ENCODE measurements at places on chromosomes 7 and 10.

- DNase-seq: no peak
Observed at GRCh38 chr7:72187179-72187578, 225.0 kb downstream of the CALN1 start.

GRCh38 chr7:105779856-105780780 lies 96.3 kb downstream of the ATXN7L1 start:
- no peak for DNase-seq

GRCh38 chr7:140060788-140061606 lies 1.8 kb downstream of the PARP12 start:
- DNase-seq: no peak

DNA sequence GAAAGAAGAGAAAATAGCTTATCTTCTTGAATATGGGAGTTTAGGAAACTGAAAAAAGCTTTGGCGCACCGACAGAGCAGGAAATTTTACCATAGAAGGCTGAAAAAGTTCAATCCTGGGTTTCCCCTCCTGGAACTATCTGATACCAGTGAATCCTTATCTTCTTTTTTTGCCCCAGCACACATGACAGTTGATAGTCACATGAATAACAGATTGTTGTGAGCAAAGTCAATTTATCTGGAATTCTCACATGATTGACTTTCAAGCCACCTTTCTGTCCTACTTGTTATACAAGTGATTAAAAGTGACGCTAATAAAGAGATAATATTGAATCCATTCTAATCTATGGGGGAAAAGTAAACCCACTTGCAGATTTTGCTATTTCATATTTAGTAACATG lies 365.8 kb upstream of the NPVF start:
- no peak for DNase-seq

DNA sequence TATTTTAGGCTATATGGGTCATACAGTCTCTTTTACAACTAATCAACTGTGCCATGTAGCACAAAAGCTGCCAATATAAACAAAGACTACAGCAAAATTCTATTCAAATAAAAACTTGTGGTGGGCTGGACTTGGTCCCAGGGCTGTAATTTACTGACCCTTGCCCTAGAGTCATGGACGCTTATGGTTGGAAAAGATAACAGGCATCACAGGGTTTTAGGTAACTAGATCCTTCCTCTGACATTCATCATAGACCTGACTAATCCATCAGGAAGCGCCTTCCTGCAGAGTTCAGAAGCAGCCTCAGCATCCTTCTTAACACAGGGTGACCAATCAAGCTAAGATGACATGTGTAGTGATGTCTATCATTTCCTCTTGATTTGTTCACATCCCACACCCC lies 40.2 kb upstream of the GPAM start:
- no peak for DNase-seq

GRCh38 chr10:111370101-111370500 lies 293.3 kb downstream of the ADRA2A start:
- DNase-seq: no peak

DNA sequence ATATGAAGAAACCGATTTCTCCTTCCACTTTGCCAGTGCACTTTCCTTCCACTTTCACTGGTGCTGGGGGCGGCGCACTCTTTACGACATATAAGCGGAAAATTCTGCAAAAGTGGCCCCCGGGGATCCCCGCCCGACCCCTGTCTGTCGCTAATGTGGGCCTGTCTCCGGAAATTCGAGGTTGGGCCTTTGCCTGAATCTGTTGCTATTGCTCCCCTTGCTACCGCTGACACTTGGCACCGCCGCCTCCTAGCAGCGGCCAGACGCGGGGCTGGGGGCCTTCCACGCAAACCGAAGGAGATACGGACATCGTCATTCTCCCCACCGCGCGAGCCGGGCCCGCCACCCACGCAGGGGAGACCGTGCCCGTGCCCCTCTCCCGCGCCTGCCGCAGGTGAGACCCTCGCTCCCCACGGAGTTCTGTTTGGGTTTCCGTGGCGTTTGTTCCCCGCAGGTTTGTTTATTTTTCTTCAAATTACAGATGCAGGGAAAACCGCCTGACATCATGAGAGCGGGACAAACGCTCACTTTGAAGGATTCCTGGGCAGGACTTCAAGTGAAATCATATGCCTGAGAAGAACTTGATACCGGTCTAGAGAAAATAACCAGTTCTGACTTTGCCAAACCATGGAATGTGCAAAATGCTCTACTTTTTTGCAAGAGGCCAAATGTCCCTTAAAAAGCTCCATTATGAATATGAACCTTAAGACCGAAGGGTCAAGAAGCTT lies 5.0 kb downstream of the TWIST1 start:
- no peak for DNase-seq

- DNase-seq: no peak
Observed at GRCh38 chr10:63430091-63430998, 35.4 kb downstream of the JMJD1C start.

- no peak for DNase-seq
Observed at GRCh38 chr10:123287594-123288247, 133.5 kb downstream of the BUB3 start.

DNA sequence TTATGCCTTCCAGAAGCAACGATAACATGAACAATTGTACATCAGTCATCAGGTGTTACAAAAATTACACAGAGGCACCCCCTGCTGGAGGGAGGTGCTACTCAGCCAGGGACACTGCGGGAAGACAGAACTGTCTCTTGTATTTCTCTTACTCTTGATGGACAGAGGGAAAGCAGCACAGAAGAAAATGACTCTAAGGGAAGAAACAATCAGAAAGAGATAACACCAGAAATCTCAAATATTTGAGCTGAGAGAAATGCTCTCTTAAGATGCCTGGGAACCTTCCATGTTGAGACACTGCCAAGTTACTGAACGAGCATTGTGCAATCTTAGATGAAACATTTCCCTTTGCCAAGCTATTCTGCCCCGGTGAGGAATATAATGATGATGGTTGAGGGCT lies 227.6 kb upstream of the NPSR1 start:
- DNase-seq: no peak

- DNase-seq: no peak
Observed at GRCh38 chr7:37230221-37230620, 218.4 kb downstream of the ELMO1 start.

DNA sequence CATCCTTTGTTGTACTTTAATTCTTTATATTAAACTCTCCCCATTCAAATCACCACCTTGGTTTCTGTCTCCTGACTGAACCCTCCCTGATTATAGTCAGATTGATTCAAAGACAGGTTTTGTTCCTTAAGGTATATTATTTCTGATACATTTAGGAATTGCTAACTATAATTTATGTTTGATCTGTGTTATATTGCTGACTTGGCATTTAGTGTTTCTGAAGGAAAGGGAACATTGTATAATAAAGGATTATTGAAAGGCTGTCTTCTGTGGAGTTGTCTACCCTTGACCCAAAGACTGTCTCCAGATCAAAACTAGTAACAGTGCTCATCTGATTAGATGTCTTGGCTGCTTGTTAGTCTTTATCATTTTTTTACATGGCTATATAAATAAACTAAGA lies 10.3 kb downstream of the CDK1 start:
- no peak for DNase-seq

- no peak for DNase-seq
Observed at GRCh38 chr7:68063171-68063570, 1066.5 kb downstream of the TYW1 start.

DNA sequence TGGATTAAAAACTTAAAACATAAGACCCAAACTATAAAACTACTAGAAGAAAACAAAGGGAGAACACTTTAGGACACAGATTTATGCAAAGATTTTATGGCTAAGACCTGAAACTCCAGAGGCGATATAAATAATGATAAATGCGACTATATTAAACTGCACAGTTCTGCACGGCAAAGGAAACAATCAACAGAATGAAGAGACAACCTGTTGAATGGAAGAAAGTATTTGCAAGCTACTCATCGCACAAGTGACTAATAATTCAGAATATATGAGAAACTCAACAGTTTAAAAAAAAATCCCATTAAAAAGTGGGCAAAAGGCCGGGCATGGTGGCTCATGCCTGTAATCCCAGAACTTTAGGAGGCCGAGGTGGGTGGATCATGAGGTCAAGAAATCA lies 73.6 kb downstream of the JMJD1C start:
- no peak for DNase-seq

DNA sequence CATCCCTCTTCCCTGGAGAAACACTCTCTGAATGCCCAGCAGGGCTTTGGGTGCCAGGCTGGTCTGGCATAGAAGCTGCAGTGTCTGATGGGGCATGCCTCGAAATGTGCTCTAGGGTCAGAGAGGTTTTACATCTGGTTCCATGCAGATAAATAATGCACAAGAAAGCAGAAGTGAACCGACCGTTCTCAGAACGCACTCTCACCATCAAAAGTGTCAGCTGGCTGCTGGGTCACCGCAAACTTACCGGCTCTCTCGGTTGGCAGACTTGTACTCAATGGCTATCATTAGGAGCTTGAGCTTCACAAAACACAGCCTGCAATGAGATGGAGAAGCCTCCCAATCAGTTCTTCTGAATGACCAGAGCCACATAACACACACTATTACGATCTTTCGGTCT lies 610.0 kb downstream of the KCNMA1 start:
- DNase-seq: no peak

- no peak for DNase-seq
Observed at GRCh38 chr10:117186832-117187615, 10.3 kb upstream of the KCNK18 start.

GRCh38 chr7:129952086-129952652 lies 591 bp downstream of the UBE2H start:
- DNase-seq: peak; percentile 18

GRCh38 chr7:99955247-99955646 lies 20.6 kb downstream of the AZGP1 start:
- DNase-seq: no peak

GRCh38 chr7:117830422-117830954 lies 42.8 kb downstream of the CTTNBP2 start:
- DNase-seq: no peak

GRCh38 chr10:69636626-69637605 lies 6.9 kb downstream of the FAM241B start:
- no peak for DNase-seq

DNA sequence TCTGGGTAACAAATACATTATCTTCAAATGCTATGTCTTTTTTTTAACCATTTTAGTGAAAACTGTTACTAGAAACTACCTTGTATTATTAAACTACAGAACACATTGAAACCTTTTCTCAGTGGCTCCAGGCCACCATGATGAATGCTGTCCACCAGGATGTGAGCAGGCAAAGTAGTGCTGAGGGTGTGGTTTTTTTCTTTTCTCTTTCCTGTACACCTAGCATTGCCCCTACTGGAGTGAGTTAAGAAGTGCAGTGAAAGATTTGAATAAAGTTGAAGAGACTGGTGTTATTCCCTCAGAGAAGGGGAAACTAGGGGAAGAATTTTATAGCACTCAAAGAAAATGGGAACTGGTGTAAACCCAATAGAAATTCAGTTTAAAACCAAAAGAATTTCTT lies 120.0 kb upstream of the SAMD8 start:
- DNase-seq: no peak
